LHCN-M2 (cell line): ENCODE measurements at places on chromosomes 3 and 15. TPM values are rescaled to one million over a fixed set of nuclear protein-coding genes. Genes with fewer than 3 reads are reported as not detected.

GRCh38 chr3:34995796-34996430 lies 643.4 kb upstream of the ARPP21 start:
- peak; percentile 23 for DNase-seq

GRCh38 chr15:94327356-94327936 lies 96.1 kb downstream of the MCTP2 start:
- peak; percentile 13 for DNase-seq

DNA sequence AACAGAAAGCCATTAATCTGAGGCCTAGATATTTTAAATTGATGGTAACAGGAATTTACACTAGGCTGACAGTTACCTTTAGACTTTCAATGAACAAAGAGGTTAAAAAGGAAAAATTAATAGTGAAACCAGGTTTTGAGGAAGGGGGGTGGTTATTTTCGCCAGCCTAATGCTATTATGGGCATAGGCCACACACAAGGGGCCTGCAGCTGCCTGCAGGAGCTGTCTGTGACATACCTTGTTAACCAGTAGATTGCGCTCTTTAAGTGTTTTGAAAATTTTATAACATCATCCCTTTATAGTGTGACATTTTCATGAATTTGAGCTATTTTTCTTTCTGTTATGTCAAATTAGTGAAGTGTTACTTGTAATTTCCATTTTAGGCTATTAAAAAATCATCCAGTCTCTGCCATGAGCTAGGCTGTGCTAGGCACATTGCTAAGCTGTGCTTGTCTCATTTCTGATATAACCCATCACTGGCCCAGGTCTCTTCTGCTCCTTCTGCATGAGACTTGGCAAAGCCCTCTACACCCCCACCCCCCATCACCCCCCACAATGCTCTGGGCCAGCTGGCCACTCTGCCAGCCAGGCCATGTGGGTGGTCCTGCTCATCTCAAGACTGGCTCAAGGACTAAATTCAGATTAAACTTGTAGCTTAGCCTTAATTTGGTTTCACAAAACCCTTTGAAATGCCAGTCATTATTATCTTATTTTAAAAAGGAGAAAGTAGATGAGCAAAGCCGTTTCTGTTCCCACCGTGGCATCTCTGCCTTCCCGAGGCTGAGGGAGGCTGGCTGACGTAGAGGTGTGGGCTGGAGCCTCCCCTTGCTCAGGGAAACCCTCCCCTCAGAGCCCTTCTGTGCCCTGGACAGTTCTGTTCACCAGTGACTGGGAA lies 48.4 kb upstream of the SEC22A start:
- no peak for DNase-seq

GRCh38 chr15:85430406-85431204 lies 50.2 kb downstream of the AKAP13 start:
- no peak for DNase-seq

- DNase-seq: no peak
These were observed 1314.2 kb downstream of the OTOL1 start for GRCh38 chr3:162810776-162811175.

- no peak for DNase-seq
These were observed 25.0 kb upstream of the BLM start for GRCh38 chr15:90691982-90692773.

Gene EIF5A2
- total RNA-seq: 10.0 and 11.6 TPM in 2 replicates

Gene SERP1
- total RNA-seq: 91.6 and 149 TPM in 2 replicates

Gene C3orf33
- 3.4 and 4.1 TPM in 2 replicates for total RNA-seq

Gene BSN
- 0.13 and 0.17 TPM in 2 replicates for total RNA-seq
